SK-N-MC (cell line): ENCODE measurements at places on chromosomes 1 and 21.

GRCh38 chr1:153363641-153364040 is 6.0 kb downstream of the S100A9 start:
- no peak for DNase-seq

- no peak for DNase-seq
Observed at GRCh38 chr1:3442901-3443300, 11.6 kb upstream of the ARHGEF16 start.

DNA sequence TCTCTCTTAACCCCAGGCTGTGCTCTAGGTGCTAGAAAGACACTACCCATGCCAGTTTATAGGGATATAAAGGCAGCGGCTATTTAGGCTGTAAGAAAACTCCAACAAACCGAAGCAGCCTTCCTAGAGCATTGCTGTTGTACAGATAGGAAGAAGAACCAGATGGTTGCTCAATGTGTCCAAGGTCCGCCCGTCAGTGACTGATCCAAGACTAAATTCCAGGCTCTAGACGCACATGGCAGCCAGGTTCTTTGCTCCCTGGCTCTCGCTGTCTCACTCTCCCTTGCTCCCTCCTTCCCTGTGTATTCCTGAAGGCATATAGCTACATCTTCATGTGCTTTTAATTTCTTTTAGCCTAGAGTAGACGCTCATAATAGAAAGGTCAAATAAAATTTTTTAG is 303.4 kb downstream of the KIF26B start:
- DNase-seq = no peak

GRCh38 chr1:59686574-59686973 is 128.2 kb upstream of the HOOK1 start:
- DNase-seq = no peak

- no peak for DNase-seq
Observed at GRCh38 chr1:60878323-60878722, 204.0 kb upstream of the NFIA start.

DNA sequence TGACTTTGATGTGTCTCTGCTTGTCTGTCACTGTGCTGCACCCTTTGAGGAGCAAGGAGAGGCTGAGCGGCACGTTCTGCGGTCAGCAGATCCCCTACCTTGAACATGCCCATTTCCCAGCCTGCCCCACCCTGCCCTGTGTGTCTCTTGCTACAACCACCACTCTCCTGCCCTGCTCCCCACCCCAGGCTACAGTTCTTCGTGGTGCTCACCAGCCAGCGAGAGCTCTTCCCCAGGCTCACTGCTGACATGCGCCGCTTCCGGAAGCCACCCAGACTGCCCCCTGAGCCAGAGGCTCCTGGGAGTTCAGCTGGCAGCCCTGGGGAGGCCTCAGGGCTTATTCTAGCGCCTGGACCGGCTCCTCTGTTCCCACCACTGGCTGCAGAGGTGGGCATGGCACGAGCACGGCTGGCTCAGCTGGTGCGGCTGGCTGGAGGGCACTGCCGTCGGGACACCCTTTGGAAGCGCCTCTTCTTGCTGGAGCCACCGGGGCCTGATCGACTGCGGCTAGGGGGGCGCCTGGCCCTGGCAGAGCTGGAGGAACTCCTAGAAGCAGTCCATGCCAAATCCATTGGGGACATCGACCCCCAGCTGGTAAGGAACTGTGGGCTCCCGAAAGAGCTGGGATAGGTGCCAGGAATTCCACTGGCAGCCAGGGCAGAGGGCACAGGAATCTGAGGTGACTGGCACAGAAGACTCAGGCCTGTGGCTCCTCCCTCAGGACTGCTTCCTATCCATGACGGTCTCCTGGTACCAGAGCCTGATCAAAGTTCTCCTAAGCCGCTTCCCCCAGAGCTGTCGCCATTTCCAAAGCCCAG is 5.6 kb downstream of the HYI start:
- DNase-seq = no peak

GRCh38 chr1:228289996-228290881 is 82.4 kb downstream of the OBSCN start:
- DNase-seq = no peak

DNA sequence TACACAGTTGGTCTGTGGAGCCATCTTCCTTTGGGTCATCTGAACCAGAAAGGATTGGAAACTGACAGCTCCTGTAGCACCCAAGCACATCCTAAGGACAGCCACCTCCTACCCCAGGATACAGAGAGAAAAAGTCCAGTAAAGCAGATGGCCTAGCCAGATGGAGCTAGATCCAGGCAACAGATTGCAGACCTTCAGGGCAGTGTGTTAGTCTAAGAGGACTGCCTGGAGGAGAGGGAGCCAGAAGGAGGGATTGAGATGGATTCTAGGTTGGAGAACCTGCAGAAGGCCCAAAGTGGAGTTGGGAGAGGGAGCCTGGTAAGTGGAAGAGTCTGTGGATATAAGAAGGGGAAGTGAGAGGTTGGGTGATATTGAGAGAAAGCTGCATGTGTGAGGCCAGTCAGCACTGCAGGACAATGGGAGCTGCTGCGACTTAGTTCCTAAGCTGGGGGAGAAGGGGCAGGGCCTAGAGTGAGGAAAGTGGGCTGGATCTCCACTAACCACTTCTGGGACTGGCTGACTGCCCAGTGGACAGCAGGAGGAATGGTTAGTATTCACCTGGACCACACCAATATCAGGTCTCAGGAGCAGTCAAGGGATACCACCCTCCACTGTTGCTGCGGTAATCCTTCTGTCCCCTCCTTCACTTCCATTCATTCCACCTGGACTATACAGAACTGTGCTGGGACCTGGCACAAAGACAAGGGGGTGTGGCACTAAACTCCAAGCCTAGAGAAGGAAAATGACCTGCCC is 13.4 kb downstream of the BCAN start:
- no peak for DNase-seq

- DNase-seq = no peak
Observed at GRCh38 chr1:193210996-193211395, 24.6 kb upstream of the B3GALT2 start.

DNA sequence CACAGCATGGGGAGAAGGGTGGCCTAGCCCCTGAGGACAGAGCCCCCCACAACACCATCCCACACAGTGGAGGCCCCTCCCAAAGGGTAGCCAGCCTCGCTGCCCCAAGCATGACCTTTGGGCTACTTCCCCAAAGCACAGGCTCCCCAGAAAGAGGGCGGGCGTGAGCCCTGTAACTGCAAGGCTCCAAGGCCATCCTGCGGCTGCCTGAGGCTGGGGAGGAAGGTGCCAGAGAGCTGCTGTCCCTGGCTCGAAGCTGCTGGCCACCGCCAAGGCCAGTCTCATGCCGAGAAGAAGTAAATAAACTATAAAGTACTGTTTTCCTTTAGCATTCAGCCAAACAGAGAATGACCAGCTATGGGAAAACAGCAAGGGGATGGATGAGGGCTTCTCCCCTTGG is 27.5 kb downstream of the UBASH3A start:
- no peak for DNase-seq

DNA sequence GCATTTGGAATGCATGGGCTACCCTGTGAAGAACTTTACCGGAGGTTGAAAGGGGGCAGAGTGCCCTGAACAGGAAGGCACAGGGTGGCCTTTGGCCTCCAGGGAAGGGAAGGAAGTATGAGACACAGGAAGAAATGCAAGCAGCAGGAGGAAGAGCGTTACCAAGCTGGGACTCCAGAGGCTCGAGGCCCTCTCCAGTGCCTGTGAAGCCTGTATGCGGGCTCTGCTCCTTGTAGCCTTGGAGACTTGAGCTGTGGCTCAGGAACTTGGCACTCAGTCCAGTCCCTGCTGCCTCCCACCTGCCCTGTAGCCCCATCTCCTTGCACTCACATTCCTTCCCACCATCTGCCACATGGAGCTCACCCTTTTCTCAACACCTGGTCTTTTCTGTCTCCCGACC is 33.5 kb upstream of the RNF19B start:
- no peak for DNase-seq

DNA sequence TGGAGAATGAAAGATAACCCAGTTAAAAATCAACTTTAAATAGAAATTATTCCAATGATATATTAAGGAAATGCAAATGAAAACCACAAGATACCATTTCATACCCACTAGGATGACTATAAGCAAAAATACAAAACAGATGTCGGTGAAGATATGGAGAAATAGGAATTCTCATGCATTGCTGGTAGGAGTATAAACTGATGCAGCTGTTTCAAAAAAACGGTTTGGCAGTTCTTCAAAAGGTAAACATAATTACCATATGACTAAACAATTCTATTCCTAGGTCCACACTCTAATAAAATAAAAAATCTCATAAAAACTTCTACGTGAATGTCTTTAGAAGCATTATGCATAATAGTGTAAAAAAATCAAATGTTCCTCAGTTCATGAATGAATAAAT is 763.3 kb upstream of the BRINP3 start:
- DNase-seq = peak; percentile 92

DNA sequence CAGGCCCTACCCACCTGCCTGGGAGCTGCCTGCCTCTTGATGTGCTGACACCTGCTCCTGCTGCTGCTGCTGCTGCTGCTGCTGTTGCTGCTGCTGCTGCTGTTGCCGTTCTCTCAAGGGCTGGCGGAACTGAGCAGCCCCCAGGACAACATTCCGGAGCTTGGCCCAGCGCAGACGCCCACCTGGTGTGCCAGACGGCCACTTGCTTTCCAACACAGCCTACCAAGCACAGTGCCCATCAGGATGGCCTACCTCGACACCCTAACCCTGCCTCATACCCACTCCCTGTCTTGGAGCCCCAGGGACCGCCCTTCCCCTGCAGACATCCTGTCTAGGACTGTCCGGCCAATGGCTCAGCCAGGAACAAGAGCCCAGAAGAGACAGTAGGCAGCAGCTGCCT is 11.8 kb downstream of the DENND4B start:
- DNase-seq = no peak

DNA sequence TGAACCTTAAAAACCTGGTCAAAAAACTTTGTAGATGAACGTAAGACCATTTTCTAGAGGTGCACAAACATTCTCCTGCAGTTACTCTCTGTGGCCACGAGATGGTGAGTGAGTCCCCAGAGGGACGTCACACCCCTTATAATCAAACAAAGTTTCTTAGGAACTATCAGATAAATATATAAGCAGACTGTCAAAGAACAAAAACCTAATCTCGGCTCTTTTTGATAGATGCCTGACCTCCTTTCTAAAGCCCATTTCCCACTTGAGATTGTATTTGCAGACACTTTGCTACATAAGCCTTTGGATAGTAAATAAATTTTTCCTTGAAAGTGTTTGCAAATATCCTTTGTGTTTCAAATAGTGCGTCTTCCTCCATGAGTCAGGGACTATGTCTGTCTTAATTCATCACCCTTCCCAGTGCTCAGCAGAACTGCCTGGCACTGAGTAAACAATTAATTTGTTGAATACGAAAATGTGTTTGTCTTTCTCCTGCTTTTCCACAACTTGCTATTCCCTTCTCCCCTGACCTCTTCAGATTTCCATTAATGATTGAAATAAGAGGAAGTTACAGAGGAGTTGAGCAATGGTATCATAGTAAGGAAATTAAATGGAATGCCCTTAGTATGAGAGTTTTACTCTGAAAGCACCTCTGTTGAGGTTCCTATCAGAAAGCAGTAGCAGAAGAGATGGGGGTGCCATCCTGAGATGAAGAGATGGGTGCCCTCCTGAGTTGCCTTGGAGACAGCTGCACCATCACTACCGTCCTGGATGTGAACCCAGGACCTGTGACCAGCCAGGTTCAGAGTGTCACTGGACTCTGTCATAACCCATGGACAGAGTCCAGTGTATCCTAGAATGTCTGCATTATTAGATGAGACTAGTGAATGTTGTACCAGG is 57.8 kb upstream of the RAVER2 start:
- peak; percentile 42 for DNase-seq

DNA sequence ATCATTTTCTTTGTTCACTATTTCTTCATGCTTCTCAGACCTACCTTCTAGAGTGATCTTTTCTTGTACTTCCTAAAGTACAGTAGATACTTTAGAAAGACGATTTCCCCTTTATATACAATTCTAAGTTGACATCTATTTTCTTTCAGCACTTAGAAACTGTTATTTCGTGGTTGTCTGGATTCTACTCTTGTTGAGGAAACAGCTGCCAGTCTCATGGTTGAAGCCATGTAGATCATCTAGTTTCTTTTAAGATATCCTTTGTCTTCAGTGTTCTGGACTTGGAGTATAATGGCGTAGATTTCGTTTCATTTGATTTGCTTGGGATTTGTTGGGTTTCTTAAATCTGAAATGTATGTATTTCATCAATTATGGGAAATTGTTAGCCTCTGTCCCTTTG is 67.6 kb downstream of the PKN2 start:
- no peak for DNase-seq

DNA sequence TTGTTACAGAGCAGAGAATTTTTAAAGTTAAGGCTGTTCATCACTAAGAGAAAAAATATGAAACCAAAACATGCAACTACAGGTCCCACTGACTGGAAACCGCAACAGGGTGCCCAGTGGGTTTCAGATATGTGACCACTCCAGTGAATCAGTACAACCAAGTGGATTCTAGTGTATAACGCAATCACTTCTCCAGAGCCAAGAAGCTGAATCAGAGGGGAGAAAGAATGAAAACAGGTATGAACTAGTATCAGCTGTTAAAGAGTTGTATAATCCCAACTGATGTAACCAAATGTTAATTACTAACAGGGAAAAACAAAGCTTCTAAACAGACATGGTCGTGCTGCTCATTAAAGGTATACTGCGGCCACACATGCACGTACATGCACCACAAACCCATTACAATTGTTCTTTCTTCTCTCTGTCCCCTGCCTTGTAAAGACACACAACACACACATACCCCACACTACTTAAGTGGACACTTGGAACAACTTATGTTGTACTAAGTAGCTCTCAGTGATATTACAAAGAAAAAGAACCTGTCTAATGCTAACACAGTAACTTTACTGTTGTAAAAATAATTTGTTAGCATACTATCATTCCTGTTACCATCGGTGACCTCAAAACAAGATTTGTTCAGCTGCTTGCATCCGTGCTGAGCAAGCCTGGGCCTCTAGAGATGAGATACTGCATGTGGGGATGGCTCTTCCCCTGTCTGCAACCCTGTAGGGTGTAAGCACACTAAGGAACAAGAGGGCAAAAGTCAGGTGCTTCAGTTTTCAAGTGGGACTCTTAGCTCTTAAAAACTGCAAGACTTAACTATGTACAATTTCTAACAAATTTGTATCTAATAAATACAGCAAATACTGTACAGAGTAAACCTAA is 74.2 kb downstream of the PTPN14 start:
- DNase-seq = no peak

DNA sequence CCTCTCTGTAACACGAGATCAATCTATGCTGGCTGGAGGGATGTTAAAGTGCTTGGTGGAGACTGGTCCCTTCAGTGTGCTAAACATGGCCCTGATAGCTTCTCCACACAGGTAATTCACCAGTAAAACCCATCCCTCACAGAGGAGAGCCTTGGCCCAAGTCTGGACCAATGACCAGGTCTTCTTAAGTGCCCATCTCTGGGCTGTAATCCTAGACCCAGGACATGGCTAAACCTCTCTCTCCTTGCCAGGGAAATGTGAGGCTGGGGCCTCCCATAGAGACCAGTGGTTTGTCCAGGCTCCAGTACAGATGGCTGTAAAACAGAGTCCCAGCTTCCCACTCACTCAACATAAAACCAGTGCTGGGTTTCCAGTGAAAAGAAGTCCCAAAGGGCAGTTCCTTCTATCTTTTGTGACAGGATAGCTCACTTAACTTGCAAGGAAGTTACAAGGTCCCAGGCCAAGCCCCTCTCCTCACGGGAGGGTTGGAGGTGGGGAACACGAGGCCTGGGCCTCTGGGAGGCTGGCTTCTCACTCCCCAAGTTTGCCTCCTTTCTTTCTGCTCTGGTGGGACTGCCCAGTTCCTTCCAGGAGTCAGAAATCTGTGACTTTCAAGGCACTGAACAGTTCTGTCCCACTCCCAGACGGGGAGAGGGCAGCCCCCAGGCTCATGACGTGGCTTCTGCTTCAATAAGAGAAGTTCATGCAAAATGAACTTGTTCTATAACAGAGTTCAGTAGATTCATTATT is 2.2 kb upstream of the KIF17 start:
- no peak for DNase-seq

- no peak for DNase-seq
Observed at GRCh38 chr1:41371630-41372599, 10.7 kb downstream of the FOXO6 start.
